ENCODE measurements at places on chromosomes 13 and 19.
A peak's percentile ranks its signal among the peaks of the same experiment; 100 is the strongest.

GRCh38 chr13:28392896-28393505, 101.9 kb downstream of the FLT1 start:
- no peak for DNase-seq

DNA sequence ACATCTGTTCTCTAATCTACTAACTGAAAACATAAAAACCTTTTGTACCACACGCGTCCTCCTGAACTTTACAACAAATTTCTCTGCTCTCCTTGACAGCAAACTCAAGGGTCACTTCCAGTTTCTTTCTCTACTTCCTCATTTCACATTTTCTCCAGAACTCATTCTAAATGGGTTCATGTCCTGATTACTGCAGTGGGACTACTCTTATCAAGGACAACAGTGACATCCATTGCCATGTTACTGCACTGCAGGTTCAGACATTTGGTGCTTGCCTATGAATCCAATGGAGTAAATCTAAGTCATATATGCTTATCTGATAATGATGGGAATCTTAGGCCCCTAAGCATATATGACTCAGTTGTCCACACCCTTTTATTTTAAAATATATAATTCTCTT, 35.3 kb downstream of the FPR3 start:
- DNase-seq = no peak

GRCh38 chr19:18008814-18009213, 844 bp downstream of the ARRDC2 start:
- DNase-seq = no peak

GRCh38 chr19:49850221-49850486, 805 bp upstream of the PTOV1 start:
- DNase-seq = no peak

GRCh38 chr19:9597027-9597426, 12.7 kb upstream of the ZNF121 start:
- DNase-seq = peak; percentile 62

DNA sequence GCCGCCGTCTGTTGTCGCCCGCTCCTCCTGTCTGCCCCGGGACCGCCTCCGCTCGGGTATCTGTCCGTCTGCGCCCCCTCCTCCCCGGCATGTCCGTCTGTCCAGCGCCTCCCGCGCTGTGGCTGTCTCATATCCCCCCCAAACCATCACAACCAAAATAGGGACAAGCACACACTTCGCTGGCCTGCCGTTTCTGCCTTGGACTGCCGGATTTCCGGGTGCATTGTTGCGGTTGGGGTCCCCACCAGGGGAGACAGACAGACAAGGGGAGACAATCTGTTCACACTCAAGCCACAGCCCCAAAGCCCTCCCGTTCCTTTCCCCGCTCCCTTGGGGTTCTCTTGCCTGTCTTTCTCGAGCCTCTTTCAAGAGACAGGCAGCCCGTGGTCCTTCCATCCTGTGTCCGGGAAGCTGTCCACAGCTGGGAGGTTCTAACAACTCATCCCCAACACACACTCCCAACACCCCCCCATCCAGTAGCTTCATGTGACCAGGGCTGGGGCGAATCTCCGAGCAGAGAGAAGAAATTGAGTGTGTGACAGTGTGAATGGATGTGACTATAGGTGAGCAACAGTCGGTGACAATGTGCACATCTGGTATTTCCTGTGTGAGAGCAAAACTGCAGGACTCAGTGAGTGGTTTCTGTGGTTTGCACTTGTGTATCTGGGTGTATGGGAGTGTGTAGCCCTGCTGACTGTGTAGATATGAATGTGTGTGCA, 16.5 kb upstream of the FOSB start:
- DNase-seq = peak; percentile 66

GRCh38 chr13:51763486-51763885, 40.5 kb downstream of the DHRS12 start:
- DNase-seq = no peak

GRCh38 chr19:3005345-3005744, 23.7 kb downstream of the TLE2 start:
- DNase-seq = no peak

DNA sequence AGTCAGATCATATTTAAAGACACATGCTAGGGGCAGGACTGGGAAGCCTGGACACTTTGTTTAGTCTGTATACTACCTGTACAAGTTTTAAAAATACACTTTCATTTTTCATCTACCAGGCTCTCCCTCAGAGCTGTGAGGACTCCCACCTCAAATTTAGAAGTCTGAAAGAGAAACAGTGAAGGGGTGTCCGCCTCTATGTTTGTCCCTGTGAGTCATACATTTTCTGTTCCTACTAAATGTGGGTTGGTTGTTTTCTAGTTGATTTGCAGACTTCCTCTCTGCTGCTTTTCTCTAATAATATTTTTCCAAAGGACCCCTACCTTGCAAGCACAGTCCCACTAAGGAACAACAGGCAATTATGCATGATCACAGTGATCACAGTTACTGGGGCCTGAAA, 110.5 kb downstream of the ENOX1 start:
- no peak for DNase-seq

GRCh38 chr19:58182577-58182988, 278 bp upstream of the ZNF274 start:
- no peak for DNase-seq

DNA sequence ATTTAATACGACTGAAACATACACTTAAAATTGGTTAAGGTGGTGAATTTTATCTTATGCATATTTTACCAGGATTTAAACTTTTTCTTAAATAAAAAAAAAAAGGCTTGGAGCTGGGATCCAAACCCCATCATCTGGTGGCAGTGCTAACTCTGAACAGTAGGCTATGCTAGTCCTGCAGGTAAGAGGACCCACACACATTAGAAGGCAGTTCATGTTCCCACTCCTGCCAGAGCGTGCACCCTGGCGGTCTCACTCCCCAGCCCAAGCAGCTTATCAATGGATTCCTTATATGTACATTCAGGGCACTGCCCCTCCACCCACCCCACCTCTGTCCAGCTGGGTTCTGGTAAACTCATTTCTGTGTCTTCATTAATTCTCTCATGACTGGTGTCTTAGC, 31.3 kb upstream of the CEBPA start:
- no peak for DNase-seq

- DNase-seq = no peak
Measured at GRCh38 chr13:20311596-20311995, 79.5 kb upstream of the GJB6 start.

- DNase-seq = no peak
Measured at GRCh38 chr19:16228637-16229321, 31.1 kb downstream of the AP1M1 start.

DNA sequence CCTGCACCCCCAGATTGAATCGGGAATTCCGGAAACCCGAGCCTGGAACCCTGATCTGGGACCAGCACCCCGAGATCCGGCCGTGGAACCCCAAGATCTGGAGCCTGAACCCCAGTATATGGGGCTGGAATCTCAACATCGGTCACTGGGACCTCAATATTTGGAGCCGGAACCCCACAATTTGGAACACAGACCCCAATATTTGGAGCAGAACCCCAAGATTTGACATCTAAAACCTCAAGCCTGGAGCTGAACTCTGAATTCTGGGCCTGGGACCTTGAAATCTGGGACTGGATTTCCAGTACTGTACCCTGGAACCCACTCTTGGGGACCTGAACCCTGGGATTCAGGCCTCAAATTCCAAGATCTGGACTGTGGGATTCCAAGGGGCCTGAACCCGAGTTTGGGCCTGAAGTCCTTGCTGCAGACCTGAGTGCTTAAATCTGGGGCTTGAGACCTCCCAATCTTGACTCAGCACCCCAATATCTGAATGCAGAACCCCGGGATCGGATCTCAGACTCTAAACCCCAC, 629 bp downstream of the LRFN3 start:
- DNase-seq = no peak

DNA sequence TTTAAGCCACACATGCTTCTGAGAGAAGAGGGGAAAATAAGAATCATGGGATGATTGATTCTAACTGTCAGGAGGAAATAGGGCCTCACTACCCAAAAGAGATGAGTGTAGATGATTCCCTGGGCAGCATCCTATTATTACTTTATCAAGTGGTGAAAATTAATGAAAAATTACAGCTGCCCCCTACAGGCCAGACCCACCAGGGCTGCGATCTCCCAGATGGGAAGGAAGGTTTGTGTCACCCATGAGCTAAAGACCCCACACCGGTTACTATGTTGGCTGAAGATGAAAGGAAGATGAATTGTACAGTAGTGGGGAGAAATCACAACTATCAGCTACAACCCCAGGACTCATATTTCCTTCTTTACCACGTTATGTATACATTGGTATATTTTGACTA, 49.5 kb downstream of the RFC3 start:
- no peak for DNase-seq

DNA sequence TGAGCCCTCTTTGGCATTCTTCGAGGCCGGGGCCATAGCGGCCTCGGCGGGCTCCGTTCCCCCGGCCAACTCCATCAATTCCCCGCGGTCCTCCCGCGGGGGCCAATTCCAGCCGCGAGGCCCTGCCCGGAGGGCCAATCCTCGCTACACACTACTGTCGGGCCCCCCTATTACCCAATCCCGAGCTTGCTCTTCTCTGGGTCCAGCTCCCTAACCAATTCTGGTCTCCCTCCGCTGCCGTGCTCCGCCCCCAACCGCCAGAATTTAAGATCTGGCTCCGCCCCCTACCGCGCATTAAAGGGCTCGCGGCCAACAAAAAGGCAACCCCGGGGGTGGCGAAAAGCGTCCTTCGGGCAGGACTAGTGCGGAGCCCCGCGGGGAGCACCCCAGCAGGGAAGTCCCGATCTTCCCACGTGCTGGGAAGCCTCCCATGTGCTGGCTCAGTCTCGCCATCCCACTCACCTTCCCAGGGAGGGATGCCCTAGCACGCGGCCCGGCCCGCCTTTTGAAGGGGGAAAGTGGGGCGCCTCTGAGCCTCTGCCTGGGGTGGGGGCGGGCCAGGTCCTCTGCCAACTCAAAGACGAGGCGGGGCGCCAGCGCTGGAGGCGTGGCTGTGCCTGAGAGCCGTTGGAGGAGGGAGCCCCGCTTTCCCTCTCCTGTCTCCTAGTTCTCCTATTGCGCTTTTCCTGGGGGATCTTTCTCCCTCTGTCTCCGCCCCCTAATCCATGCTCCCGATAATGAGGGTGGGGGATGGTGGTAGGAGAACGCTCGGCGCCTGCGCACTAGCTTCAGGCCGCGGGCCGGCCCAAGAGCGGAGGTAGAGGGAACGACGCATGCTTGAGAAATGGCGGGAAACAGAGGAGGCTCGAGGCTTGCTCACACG, 3.5 kb downstream of the LIPE start:
- peak; percentile 91 for DNase-seq

Measured in fibroblast of gingiva (primary cell).